ENCODE measurements at places on chromosomes 3 and 15.

DNA sequence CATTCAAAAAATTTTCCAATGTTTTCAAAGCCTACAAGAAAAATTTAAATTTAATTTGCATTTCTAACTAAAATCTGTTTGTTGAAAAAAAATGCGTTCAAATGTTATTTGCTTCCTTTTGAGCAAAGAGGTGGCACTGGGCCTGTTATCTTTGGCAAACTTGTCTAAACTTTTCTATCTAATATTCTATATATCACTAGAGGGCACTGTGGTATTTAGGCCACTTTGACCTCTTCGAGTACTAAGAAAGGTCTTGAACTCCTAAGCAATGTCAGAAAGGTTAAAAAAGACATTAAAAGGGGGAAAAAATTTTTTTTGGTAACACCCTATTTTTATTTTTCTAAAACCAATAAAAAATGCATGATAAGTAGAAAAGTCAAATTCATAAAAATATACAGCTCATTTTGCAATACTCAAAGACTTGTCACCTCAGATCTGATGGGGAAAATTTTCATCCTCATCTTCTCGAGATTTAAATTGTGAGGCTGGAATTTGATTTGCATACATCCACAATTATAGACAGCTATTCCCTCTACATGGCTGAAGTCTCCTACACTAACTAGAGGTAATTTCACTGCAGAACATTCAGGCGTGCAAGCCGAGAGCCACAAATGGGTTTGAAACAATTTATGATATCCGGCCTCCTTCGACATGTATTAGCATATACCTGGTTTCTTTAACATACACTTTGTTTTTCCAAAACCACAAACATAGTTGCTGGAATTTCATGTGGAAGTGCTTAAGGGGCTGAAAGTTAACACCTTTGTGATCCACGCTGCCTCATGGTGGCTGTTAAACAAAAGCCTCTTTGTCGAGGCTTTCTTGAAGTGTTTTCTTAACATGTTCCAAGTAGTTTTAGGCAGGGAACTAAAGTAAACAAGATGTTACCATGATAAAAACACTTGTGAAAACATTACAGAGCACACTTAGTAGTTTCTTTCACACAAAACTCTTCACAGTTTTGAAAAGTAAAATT, 576.4 kb downstream of the FOXP1 start:
- no peaks in the 10 kb centered on the region for H3K36me3 ChIP-seq
- peaks cover 58% of the 10 kb centered on the region for H3K4me1 ChIP-seq
- no peak for DNase-seq
- no peaks in the 10 kb centered on the region for H3K27me3 ChIP-seq
- no peak overlapping the region for H3K4me3 ChIP-seq

DNA sequence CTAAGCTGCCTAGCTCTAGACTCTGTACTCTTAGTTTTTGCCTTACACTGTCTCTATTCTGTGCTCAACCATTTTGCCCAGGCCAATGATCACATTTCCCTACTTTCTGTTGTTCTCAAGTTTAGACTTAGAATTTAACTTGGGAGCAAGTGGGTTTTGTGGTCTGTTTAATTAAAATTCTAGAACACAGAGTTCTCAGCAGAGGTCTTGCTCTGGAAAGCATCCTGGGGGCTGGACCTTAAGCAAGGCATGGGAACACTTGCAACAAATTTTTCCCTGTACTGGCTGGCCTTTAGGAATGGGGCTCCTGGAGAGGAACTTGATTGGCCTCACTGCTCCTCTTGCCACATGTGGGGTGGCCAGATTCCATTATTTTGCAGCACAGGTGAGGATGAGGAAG, 236.3 kb upstream of the LRTM1 start:
- H3K36me3 ChIP-seq, result no peaks in the 10 kb centered on the region
- H3K27ac ChIP-seq, result no peak overlapping the region
- no peak for DNase-seq
- H3K4me1 ChIP-seq, result no peaks in the 10 kb centered on the region
- H3K27me3 ChIP-seq, result peaks cover 10% of the 10 kb centered on the region

DNA sequence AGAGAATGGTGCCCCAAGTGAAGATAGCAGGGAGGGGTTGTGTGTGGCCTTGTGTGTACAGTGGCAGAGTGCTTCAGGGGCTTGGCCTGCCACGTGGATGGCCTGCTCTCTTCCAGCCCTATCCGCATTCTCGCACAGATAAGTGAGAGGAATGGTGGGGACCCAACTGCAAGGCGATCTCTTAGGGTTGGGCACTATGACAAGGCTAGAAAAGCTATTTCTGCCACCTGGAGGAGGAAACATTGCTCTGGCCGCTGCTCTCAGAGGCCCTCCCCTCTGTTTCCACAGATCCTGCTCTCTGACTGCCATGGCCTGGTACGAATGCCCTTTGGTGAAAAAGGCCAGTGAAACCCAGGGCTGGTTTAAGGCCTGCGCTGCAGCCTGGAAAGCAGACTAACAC, 20.6 kb downstream of the EEFSEC start:
- H3K27ac ChIP-seq, result peak overlapping the region; percentile 62
- H3K4me3 ChIP-seq, result no peak overlapping the region
- no peak for DNase-seq
- H3K4me1 ChIP-seq, result peaks cover 77% of the 10 kb centered on the region
- H3K36me3 ChIP-seq, result no peaks in the 10 kb centered on the region
- no peaks in the 10 kb centered on the region for H3K27me3 ChIP-seq

GRCh38 chr3:123800362-123800682, 83.8 kb downstream of the MYLK start:
- H3K4me3 ChIP-seq, result no peak overlapping the region
- no peaks in the 10 kb centered on the region for H3K36me3 ChIP-seq

DNA sequence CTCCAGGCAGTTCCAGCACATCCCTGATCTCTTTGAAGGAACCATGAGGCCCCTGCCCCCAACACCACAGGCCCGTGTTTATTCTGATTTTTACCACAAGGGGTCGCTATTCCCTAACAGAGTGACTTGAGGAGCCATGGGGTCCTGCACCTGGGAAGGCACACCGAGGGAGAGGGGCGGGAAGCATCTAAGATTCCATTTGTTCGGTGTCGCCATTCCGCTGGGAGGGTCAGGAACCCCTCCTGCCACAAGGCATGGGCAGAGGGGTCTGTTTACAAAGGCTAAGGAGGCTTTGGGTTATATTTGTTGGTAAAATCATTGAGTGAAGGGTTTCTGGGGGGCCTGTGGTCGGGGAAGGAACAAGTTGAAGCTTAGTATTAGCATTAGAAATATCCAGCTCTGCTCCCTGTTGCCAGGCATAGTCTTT, 77.1 kb downstream of the WDR76 start:
- no peak for DNase-seq
- no peaks in the 10 kb centered on the region for H3K27me3 ChIP-seq
- H3K4me3 ChIP-seq, result no peak overlapping the region

DNA sequence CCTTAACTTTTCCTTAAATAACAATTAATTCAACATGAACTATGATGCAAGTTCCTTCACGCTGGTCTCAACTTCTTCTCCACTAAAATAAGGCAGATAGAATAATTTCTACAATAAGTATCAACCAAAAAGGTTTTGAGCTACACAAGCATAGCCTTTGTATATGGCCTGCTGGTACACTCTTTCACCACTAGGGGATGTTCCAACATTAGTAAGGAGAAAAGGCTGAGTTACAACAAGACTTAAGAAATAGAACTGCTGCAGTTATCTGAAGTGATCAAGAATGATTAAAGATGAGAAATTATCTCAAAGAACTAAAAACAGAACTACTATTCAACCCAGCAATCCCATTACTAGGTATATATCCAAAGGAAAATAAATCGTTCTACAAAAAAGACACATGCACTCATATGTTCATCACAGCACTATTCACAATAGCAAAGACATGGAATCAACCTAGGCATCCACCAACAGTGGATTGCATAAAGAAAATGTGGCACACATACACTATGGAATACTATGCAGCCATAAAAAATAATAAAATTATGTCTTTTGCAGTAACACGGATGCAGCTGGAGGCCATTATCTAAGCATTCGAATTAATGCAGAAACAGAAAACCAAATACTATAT, 14.4 kb downstream of the ATP13A3 start:
- no peak overlapping the region for H3K4me3 ChIP-seq
- H3K4me1 ChIP-seq, result peaks cover 60% of the 10 kb centered on the region
- no peak for DNase-seq
- H3K36me3 ChIP-seq, result no peaks in the 10 kb centered on the region
- H3K27ac ChIP-seq, result no peak overlapping the region

- H3K36me3 ChIP-seq, result peaks cover 88% of the 10 kb centered on the region
- no peak overlapping the region for H3K4me3 ChIP-seq
- DNase-seq, result no peak
These were observed 35.2 kb downstream of the GLB1 start for GRCh38 chr3:33061782-33062181.

DNA sequence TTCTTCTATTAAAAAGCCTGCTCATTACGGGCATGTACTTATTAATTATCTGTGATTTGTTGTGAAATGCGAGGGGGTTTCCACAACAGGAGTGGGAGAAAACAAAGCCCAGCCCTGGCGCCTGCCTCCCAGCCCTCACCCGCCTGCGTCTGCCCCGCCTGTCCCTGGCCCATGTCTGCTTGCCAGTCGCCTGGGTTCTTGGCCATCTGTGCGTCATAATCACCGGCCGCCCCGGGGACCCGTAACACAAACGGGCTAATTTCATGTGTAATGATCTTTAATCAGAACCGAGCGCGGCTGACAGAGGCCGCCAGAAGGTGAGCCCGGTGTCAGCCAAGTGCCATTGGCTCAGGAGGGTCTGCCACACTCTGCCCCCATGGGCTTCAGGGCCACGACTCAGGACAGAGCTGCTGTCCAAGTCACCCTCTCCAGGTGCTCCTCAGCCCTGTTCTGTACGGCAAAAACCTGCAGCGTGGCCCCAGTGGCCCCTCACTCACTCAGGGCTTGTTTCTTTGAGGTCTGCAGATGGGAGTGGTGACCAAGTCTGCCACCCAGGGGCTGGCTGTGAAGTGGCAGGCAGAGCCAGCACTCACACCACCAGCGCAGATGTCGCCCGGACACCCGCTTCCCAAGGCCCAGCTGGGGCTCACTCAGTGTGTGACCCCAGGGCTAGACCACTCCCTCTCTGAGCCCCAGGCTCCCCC, 28.8 kb upstream of the TMEM115 start:
- H3K4me1 ChIP-seq, result peaks cover 32% of the 10 kb centered on the region
- no peak overlapping the region for H3K4me3 ChIP-seq
- H3K27ac ChIP-seq, result no peak overlapping the region
- H3K27me3 ChIP-seq, result no peaks in the 10 kb centered on the region
- DNase-seq, result no peak

DNA sequence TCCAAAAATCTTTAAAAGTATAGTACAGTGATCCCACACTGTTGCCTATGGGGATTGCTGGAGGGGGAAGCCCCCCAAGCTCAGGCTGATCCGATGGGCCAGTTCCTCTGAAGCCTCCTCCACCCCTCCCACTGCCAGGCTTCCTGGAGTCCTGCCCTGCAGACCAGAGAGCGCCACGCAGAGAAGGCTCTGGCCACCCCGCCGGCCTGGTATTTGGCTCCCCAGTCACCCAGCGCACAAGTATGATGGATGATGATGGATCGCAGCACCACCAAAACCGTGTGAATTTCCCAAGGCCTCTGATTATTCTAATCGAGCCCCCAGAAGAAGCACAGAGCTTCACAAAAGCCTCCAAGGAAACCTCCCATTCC, 259.0 kb downstream of the MECOM start:
- H3K36me3 ChIP-seq, result no peaks in the 10 kb centered on the region
- no peaks in the 10 kb centered on the region for H3K4me1 ChIP-seq
- no peak overlapping the region for H3K4me3 ChIP-seq
- no peaks in the 10 kb centered on the region for H3K27me3 ChIP-seq
- DNase-seq, result no peak

Data from left ventricle myocardium inferior (tissue), 1 donor.